ENCODE measurements at places on chromosomes 11 and 22.
A peak's percentile ranks its signal among the peaks of the same experiment; 100 is the strongest.

DNA sequence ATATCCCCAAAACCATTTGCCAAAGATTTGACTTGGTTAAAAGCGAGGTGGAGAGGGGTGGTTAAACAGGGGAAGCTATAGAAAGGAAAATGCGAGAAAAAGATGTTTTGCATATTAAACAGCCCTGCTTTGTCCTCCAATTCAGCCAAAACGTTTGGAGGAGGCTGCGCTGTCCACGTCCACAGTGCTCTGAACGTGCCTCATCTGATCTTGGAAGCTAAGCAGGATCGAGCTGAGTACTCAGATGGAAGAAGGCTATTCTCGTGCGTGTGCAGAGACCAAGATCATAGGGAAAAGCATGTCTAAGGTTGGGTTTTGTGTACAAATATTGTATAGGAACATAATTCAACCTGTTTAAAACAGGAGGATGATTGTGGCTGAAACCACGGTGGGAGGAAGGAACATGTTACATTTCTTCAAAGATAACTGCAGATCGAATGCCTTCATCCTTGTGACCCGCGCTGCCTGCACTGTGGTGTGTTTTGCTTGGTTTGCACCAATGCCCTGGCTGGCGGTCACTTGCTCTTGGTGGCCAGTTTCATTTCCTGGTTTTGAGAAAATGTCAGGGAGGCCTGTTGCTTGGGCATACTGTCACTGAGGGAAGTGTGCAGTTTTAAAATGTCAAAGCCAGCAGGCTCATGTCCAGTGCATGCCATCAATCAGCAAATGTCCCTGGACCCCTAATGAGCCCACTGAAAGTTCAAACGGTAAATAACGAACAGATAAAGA, 40.4 kb downstream of the FLI1 start:
- DNase-seq = no peak

- DNase-seq = no peak
Measured at GRCh38 chr22:24516301-24516737, 21.2 kb downstream of the UPB1 start.

DNA sequence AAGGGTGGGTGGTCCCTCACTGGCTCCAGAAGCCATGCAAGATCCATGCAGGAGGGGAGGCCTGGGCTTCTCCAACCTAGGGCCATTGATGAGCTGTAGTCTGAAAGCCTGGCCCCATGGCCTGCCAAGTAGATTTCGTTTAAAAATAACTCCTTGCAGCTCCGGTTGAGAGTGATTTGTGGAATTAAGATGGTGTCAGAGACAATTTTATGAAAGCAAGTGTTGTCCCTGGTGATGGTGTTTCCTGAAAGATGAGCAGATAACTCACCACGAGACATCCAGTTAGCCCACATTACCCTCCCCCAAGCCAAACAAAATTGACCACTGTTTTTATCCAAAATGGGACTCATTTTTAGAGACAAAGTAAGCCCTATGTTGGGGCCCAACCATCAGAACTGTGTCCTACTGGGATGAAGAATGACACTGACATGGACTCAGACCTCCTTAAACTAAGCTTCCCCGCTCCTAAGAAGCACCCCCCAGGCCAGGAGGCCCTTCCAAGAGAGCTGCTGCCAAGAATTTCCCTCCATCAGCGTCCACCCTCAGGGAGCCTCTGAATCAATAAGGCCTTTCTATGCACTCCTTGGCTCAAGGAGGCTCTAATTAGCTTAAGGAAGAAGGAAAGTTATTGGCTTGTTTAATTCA, 174.2 kb upstream of the NCAM1 start:
- DNase-seq = no peak

- no peak for DNase-seq
Measured at GRCh38 chr11:116072601-116073410, 568.6 kb upstream of the CADM1 start.

DNA sequence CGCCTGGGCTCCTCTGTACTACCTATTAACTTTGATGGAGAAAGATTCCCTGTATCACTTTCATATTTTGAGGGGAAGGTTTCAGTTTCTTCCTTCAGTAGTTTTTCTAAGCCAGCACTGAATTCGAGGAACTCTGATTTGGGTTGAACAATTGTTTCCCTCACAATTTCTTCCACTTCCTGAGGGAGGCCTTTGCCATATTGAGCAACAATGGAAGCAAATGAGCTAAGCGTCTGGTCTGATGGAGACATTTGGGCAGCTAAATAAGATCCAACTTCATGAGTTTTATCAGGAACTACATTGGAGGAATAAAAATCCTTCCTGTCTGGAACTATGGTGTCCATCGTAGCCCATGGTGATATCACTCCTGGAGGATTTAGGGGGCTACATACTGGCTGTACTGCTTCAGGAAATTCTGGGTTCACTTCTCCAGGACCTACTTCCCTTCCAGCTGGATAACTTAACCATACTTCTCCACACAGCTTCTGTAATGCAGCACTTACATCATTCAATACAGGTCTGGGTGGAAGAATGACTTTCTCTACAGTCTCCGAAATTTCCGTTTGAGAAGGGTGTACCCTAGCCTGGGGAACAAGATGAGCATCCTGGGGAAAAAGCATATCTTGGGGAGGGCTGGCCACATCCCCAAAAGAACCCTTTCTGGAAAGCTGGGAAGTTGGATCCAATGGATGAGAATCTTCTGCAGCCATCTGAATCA, 38.9 kb upstream of the CCDC89 start:
- DNase-seq = no peak

GRCh38 chr11:9664276-9665171, 647 bp downstream of the SWAP70 start:
- no peak for DNase-seq

DNA sequence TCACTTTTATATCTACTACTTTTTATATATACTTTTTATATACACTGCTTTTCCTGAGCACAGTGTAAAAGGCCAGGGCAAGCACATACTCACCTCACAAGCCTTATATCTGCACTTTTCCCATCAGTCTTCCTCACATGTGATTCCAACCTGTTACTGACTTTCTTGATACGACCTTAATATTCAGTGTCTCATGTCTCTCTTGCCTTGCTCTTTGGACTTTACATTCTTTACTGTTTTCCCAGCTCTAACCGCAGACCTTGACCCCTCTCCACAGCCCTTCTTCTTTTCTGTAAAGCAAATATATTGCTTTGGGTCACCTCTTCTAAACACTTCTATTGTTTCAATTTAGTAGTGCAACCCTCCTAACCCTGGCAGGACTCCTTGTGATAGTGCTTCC, 353.1 kb upstream of the ANO5 start:
- DNase-seq = no peak

GRCh38 chr11:19952116-19952605, 208.1 kb downstream of the DBX1 start:
- no peak for DNase-seq

GRCh38 chr22:40610329-40610850, 26.1 kb downstream of the MRTFA start:
- DNase-seq = no peak

DNA sequence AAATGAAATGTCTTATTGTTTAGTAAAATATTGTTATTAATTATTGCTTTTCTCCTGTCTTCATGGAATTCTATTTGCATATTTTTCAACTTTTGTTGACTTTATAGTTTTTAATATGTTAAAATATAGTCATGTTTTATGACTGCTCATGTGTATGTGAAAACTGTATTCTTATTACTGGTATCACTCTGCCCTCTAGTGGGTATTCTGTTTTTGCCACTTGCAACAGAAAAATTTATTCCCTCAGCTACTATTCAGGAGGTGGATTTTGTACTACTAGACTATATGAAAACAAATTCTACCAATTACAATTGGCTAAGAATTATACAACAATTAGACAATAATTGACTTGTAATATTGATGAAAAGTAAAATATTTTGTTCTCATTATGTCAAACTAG, 45.0 kb downstream of the OR4C6 start:
- DNase-seq = peak; percentile 28

DNA sequence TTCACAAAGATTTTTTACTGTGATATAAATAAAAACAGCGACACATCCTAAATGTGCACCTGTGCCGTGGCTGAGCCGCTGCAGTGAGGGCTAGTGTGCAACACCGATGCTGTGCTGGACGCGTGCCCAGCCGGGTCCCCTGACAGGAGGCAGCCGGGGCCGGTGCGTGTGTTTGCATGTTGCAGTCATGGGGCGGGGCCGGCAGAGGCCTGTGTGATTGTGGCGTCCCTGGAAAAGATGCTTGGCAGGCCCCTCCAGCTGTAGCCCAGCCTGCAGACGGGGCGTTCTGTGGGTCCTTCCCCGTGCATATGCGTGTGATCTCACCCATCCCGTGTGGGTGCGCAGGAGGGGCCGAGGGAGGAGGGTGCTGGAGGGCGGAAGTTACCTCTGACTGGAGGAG, 30.6 kb downstream of the MUC6 start:
- peak; percentile 87 for DNase-seq

DNA sequence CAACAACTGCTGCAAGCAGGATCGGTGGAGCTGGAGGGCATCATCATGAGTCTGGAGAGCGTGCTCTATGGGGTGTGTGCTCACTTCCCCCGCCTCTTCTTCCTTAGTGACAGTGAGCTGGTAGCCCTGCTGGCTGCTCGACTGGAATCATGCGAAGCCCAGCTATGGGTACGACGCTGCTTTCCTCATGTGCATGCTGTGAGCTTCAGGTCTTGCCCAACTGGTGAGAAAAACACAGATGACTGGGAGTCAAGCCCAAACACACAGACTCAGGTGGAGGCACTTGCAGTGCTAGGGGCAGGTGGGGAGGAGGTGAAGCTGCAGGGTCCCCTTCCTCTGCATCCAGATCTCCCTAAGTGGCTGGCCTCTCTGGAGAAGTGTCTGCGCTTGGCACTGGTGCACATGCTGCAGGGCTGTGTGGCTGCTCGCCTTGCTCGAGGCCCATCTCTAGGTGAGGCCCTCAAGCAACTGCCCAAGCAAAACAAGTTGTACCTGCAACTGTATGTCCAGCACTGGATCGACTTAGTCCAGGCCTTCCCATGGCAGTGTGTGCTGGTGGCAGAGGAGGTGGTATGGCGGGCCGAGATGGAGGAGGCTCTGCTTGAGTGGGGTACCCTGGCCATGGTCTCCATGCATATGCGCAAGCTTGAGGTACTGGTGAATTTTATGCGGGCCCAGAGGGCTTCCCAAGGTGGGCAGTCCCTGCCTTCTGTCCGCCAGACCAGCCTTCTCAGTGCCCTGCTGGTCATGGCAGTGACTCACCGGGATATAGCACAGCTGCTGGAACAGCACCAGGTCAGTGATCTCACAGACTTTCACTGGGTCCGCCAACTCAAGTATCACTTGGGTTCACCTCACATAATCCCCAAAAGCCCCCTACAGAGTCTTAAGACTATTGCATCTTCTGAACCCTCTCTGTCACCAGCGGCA, 48.1 kb downstream of the DNHD1 start:
- DNase-seq = no peak

- DNase-seq = no peak
Measured at GRCh38 chr22:25353516-25354445, 134.3 kb downstream of the CRYBB2 start.

DNA sequence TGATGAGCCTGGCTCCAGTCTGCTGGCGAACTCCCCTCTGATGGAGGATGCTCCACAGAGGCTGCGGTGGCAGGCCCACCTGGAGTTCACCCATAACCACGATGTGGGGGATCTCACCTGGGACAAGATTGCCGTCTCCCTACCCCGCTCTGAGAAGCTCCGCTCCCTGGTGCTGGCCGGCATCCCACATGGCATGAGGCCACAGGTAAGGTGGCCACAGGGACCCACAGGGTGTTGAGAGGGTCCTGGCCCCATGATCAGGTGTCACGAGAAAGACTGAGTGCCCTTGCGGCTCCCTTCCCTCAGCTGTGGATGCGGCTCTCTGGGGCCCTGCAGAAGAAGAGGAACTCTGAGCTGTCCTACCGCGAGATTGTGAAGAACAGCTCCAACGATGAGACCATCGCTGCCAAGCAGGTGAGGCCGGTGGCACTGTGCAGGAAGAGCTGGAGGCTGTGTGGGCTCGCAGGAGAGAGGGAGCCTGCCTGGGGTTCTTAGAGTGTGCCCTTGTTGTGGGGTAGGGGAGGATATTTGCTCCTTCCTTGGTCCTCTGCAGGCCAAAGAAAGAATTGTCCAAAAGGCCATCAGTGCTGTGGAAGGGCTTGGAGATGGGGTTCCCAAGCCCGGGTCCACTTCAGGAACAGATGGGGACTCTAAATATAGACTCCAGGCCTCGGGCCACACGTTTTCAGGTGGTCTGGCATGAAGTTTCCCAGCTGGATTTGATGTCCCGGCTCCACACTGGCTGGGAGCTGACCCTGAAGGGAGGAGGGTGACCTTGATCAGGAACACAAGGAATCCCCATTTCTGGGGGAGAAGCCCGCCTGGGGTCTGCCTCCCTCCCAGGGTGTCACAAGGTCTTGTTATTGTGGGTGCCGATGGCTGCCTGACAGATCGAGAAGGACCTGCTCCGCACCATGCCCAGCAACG, 34.1 kb downstream of the SGSM3 start:
- DNase-seq = no peak

DNA sequence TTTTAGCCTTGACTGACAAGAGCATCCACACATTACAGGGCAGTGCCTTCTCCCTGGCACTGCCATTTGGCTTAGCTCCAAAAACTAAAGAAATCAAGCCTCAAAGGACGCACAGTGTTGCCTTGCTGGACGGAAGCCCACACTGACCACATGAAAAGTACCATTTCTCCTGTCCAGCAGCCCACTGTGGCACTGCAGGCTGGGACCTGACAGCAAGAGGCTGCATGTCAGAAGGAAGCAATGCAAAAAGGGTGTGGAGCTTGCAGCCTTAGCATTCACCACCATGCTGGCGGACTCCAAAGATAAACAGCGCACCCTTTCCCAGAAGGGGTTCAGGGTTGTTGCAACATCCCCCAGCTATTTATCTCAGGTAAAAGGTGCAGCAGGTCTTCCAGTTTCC, 109.3 kb upstream of the BMAL1 start:
- DNase-seq = no peak

GRCh38 chr11:71461696-71462095, 8.7 kb downstream of the NADSYN1 start:
- DNase-seq = no peak

- DNase-seq = peak; percentile 34
Measured at GRCh38 chr11:2885017-2885677, 428 bp downstream of the CDKN1C start.

GRCh38 chr22:47177334-47177815, 414.9 kb downstream of the TBC1D22A start:
- no peak for DNase-seq

- no peak for DNase-seq
Measured at GRCh38 chr11:57490456-57491248, 24.9 kb downstream of the SLC43A1 start.

DNA sequence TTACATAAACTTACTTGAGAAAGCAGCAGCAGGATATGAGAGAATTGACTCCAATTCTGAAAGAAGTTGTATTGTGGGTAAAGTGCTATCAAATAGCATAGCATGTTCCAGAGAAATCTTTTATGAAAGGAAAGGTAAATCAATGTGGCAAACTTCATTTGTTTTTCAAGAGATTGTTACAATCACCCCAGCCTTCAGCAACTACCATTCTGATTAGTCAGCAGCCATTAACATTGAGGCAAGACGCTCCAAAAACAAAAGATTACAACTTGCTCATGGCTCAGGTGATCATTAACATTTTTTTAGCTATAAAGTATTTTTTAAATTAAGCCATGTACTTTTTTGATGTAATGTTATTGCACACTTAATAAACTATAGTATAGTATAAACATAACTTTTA, 357.2 kb downstream of the TMEM135 start:
- DNase-seq = no peak
